Fibroblast of skin of left quadriceps (primary cell): ENCODE measurements at places on chromosomes 3 and 15.

DNA sequence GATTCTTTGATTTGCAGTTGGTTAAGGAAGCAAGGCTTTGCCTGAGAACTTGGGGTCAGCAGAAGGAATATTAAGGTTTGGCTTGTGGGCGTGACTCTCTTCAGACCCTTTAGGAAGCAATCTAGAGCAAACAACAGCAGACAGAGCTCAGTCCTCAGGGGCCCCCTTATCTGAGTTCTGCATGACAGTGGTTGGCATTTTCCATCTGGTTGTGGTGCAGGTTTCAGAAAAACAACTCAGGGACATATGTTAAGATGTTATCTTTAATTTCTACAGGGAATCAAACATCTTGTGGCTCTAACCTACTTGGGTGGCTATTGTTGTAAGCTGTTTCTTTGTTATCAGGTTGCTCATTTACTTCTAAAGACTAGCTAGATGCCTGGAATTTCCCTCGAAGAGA, 141.4 kb downstream of the VPS8 start:
- DNase-seq: no peak

- DNase-seq: no peak
Observed at GRCh38 chr15:82647835-82648256, 683 bp upstream of the CPEB1 start.

GRCh38 chr3:61632568-61633175, 71.3 kb downstream of the PTPRG start:
- no peak for DNase-seq

GRCh38 chr3:58260733-58261132, 23.1 kb downstream of the ABHD6 start:
- DNase-seq: no peak

DNA sequence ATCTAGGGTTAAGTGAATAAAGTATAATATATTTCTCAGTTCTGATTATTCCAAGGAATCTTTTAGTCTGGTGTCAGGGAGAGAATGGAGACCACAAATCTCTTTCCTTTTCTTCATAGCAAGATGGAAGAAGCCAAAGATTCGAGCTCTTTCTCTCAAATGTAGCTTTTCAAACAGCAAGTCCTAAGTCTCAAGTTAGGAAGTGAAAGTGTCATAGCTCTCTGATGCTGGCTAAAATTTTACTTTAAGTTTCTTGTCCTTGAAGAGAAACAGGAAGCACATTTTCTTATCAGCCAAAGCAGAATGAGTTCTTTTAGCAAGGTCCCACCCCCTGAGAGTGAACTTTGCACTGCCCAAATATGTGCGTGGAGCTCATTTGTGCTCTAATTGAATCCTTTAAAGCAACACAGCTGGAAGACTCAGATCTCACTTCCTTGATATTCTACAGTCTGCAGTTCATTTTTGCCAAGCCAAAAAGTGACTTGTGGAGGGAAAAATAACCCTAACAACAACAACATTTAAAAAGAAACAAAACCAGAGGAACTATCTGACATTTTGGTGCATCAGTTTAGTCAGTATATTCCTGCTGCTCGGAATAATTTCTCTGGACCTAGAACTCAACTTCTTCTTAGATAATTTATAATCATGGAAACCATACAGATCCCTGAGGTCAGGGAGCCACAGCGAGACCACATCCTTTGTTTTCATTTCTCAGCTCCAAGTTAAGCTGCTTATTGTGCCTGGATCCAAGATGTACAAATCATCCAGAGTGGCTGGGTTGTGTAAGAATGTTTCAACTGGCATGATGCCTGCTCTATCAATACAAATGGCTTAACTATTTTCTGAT, 238.7 kb upstream of the P2RY1 start:
- peak; percentile 79 for DNase-seq

DNA sequence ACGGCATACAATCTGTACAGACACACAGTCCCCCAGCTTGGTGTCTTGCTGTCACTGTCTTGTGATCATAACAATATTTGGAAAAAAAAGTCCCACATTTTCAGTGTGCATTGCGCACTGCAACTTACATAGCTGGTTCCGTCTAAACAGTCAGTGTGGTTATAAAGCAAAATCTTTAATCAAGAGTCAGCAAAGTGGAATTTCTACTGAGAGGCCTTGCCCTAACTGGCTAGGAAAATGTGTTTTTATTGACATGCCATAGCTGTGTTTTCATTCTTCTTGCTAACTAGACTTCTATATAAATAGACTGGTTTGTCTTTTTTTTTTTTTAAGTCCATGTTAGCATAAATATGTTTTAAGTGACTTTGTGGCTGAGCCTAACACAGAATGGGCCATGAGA, 174.8 kb downstream of the POLR2M start:
- DNase-seq: no peak

- no peak for DNase-seq
Observed at GRCh38 chr15:55527150-55527549, 19.1 kb upstream of the DNAAF4 start.

GRCh38 chr3:14889205-14889604, 58.2 kb upstream of the NR2C2 start:
- no peak for DNase-seq
